Stimulated activated CD4-positive, alpha-beta T cell treated with anti-CD3 and anti-CD28 coated beads, Interleukin-1b, Interleukin-23, amount 100 ng/mL, for 4 hours (primary cell): ENCODE measurements at places on chromosomes 3 and 15.

GRCh38 chr3:45931496-45931895 is 11.8 kb upstream of the CXCR6 start:
- DNase-seq, result no peak

DNA sequence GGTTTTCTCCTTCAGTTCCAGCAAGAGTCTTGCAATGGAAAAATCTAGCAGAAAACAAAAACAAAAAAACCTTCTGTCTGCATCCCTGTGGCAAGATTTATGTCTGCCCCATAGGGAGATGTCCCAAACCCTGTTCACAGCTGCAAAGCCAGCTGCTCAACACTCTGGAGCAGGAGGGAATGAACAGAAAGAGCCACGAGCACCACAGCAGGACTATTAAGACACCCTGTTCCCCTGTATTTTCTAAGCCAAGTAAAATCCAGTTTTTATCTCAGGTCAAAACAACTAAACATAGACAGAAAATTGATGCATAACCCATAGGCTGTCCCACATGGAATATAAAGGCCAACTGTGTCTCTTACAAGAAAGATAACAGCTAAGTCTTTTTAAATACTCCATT is 357.9 kb downstream of the LSAMP start:
- no peak for DNase-seq

DNA sequence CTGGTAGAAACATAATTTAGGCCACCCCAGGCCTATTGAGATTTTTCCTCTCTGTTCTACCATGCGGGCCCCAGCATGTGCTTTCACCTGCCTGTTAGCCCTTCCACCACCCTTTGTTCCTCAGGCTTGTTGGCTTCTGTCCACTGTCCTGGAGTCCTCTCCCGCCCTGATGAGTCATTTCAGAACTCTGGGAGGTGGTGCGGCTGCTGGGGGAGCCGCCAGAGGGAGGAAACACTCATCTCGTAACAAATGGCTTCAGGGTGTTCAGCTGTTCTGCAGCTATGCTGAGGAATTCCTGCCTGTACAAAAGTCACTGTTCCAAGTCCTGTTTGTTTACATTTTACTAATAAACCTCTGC is 36.3 kb downstream of the LRTM1 start:
- DNase-seq, result no peak

DNA sequence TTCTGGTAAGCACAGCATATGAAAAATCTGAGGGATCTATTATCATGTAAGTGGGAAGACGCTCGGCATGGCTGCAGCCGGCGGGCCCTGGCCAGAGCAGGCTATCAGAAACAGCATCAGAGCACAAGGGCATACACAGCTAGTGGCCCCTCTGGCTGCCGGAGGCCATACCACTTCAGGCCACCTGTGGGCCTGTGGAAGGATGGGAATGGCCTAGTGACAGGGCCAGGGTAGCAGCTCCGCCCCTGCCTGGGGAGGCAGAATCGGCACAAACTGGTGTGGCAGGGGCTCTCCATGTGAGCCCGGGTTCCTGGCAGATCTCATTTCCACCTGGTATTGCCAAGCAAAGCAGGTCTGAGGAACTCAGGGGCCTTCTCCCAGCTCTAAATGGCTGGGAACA is 46.4 kb downstream of the SH3BP5 start:
- no peak for DNase-seq

DNA sequence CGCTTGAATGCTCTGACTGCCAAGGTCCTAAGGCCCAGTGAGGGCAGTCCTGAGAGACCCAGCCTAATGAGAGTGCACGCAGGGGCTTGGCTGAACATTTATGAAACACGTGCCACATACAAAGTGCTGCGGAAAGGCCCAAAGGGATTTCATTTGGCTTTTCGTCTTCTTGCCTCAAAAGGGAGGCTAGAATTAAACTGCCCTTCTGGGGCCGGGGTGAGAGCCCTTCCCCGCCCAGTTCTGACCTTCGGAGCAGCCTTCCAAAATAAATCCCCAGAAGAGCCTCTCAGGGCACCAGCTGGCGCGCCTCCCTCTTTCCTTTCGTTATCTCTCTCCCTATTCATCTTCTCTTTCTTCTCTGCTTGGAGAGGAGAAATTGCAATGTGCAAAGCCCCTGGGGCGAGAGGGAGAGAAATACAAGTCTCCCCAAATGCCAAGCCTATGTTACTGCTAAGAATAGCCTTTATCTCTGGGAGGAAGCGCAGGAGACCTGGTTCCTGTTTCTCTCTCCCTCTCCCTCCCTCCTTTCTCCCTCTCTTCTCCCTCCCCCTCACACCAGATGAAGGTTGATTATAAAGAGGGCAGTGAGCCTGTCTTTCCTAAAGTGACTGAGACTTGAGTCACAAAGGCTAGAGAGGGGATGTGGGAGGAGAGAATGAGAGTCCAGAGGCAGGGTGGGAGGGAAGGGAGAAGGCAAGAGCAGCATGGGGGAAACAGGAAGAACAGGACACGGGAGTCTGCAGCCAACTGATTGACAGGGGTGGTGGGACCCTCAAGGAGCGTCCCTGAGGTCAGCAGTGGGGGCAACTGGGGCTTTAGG is 36.7 kb upstream of the NDUFB4 start:
- no peak for DNase-seq

DNA sequence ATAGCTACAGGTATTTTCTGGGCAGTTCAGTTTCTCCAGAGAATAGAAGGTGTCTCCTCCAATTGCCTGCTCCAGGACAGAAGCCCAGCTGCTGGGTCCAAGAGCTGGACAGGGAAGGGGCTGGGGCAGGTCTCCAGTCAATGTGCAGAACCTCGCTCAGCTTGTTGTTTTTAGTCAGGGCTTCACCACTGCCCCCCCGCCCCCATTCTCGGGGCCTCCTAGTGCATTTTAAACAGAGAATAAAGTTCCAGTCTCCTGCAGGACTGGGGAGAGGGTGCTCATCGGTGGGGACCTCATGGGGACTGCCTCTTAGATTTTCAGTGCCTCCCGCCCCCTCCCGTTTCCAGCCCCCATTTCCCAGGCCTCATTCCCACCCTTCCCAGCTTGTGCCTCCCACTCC is 216.6 kb downstream of the XXYLT1 start:
- no peak for DNase-seq

- DNase-seq, result no peak
Measured at GRCh38 chr3:52092271-52092660, 35.9 kb upstream of the DUSP7 start.

DNA sequence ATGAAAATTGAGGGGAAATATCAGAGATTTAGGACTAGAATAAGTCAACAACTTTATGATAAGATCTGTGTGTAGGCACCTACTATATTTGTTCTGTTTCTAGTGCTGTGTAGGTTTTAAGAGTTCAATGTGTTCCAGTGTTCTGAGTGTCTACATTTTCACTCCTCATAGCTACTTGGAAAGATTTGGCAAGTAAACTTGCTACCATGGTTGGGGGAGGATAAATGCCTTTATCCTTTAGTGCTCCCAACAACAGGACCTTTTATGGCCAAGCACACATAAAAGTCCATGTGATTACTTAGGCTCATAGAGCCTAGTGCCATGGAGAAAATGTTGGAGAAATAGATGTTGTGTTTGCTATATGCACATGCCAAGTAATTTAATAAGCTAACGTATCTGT is 64.0 kb downstream of the LYSMD4 start:
- no peak for DNase-seq

DNA sequence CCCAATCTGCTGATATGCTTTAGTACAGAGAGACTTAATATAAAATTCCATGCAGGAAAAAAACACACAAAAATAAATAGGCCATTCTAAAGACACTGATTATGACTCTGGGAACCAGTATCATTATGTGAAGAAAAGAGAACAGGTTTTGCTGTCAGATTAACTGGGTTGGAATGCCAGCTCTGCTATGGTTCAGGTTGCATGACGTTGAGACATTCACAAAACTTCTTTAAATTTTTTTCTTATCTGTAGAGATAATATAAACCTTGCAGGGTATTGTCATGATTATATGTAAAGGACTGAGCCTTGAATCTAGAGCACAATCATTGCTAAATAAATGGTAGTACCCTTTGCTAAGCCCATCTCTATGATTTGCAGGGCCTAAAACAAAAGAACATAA is 86.0 kb downstream of the CPNE4 start:
- no peak for DNase-seq

DNA sequence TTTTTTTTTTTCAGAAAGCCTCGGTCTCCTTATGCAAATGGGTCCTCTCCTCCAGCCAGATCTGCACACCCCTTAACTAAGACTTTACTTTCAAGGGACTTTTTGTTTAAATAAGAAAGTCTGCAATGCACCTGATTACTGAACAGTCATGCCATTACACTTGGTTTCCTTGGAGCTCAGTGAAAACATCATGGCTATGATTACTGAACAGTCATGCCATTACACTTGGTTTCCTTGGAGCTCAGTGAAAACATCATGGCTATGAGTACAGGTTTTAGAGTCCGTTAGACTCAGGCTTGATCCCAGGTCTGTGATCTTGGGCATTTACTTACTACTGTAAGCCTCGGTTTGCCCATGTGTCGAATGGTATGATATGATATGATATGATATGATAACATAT is 10.1 kb downstream of the ENTPD3 start:
- no peak for DNase-seq

- DNase-seq, result no peak
Measured at GRCh38 chr15:66483131-66483566, 14.4 kb downstream of the SNAPC5 start.

- no peak for DNase-seq
Measured at GRCh38 chr3:86793786-86794185, 197.2 kb downstream of the VGLL3 start.

GRCh38 chr3:73759297-73759711 is 134.6 kb upstream of the PDZRN3 start:
- DNase-seq, result no peak

DNA sequence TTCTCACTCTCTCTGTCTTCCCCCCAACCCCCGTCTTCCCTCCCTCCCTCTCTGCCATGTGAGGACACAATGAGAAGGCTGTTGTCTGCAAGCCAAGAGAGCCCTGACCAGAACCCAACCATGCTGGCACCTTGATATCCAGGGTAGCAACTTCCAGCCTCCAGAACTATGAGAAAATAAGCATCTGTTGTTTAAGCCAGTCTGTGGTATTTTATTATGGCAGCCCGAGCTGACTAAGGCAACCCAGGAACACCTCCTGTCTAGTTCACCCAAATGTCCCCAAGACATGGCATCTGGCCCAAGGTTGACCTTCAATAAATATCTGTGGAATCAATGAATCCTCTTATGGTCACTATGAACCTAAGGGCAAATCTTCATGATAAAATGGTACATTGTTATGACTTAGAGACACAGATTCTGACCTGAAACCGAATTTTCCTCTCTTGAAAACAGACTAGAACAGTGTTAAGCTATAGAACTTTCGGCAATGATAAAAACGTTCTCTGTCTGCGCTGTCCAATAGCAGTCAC is 26.5 kb downstream of the RFTN1 start:
- DNase-seq, result no peak

DNA sequence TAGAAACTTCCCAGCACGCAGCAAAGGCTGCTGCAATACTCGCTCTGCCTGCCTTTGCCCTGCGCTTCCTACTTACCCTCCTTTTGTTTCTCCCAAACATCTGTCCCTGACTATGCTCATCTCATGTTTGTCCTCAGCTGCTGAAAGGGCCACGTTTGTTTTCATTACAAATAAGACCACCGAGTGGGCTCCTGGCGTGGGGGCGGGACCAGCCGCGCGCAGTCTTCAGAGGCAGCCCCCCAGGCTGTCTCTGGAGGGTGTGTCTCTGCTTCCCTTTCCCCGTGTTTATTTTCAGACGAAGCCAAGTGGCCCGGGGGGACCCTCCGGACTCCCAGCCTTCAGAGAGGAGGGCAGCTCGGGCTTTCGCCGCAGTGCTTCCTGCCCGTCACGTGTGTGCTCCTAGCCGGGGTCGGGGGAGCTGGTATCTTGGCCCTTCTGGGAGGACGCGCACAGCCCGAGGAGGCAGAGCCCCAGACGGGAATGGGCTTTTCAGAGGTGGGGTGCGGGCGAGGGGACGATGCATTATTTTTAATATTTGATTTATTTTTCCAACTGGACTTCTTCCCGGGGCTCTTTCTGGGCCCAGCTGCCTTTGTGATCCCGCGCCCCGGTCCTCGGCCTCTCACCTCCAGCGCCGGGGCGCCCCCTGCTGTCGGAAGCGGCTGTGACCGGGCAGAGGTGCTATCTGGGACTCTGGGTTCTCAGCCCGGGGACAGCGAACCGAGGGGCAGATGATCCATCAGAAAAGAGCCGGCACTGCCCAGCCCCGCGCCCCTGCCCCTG is 70.0 kb upstream of the CGNL1 start:
- DNase-seq, result peak; percentile 88

DNA sequence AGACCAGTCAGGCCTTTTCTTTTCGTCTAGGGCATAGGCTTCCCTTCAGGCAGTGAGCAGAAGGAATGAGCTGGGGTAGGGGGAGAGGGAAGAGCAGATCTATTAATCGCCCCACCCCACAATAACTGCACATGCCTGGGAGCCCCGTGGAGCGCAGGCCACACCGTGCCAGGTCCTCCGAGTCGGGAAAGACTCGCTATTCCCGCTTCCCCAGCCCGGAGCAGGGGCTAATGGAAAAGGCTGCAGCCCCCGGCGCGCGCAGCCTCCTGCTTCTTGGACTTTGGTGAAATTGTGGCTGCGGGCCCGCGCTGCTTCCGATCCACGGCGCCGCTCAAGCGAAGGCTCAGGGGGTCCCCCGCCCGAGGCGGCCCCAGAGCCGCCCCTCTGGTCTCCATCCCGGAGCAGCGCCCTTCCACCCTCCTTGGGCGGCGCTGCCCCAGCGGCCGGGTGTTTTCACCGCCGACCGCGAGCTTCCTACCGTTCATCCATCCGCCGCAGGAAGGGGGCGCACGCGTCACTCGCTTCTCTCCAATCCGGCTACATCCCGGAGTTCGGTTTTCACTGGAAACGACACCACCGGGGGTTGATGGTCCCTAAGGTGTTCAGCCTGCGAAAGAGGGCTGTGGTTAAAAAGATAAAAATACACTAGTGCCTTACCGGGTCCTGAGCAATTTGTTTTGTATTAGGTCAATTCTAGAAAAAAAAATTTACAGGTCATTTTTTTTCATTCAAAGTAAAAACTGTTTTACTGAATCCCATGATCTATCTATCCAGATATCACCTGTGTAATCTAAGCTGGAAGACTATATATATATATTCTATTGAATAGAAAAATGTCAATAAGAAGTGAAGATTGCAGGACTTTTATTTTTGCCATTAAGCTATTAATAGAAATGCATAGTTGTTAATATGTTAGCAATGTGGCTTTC is 4.4 kb upstream of the SYNM start:
- peak; percentile 32 for DNase-seq

- DNase-seq, result no peak
Measured at GRCh38 chr15:81312790-81313543, 11.0 kb downstream of the STARD5 start.

GRCh38 chr15:74170071-74170844 is 3.3 kb upstream of the ISLR start:
- DNase-seq, result no peak

GRCh38 chr3:147945968-147946519 is 536.9 kb downstream of the ZIC1 start:
- DNase-seq, result no peak

GRCh38 chr3:4776399-4776979 is 202.7 kb upstream of the BHLHE40 start:
- DNase-seq, result no peak

GRCh38 chr3:64824394-64824909 is 136.7 kb upstream of the ADAMTS9 start:
- no peak for DNase-seq

- no peak for DNase-seq
Measured at GRCh38 chr3:196621611-196622010, 17.9 kb upstream of the NRROS start.

- DNase-seq, result no peak
Measured at GRCh38 chr15:63506537-63507035, 2.2 kb downstream of the USP3 start.

- no peak for DNase-seq
Measured at GRCh38 chr3:57019057-57019456, 41.4 kb upstream of the SPATA12 start.
